T-helper 1 cell treated with Interleukin-12 subunit alpha and Interleukin-12 subunit beta and Interleukin-4 antibody, amounts not matched to agents 30 ng/mL and 1 ng/mL, for 36 hours (primary cell): ENCODE measurements at places on chromosomes 4 and X. TPM values are rescaled to one million over a fixed set of nuclear protein-coding genes. Genes with fewer than 3 reads are reported as not detected.

WDR17 gene
- total RNA-seq, result 0.69 and 0.78 TPM in 2 replicates

DTHD1 gene
- total RNA-seq, result 0.64 and 0.83 TPM in 2 replicates

GLRA2 gene
- not detected in 2 replicates for total RNA-seq

MAGEC2 gene
- total RNA-seq, result not detected in 2 replicates

ADGRG4 gene
- not detected in 2 replicates for total RNA-seq

CCKAR gene
- not detected in 2 replicates for total RNA-seq

SSX2B gene
- not detected in 2 replicates for total RNA-seq

SMR3B gene
- total RNA-seq, result not detected in 2 replicates

TIGD4 gene
- 0.22 and 0.34 TPM in 2 replicates for total RNA-seq

UBA6 gene
- 75.8 and 91.7 TPM in 2 replicates for total RNA-seq

RPL34 gene
- total RNA-seq, result 1,111 and 1,151 TPM in 2 replicates

NDP gene
- total RNA-seq, result not detected in 2 replicates

CYP2U1 gene
- 2.7 and 2.8 TPM in 2 replicates for total RNA-seq

GABRG1 gene
- total RNA-seq, result not detected in 2 replicates

SMIM10L2A gene
- total RNA-seq, result 0.64 and 0.80 TPM in 2 replicates

GAGE12H gene
- total RNA-seq, result not detected in 2 replicates

ARHGAP36 gene
- total RNA-seq, result not detected in 2 replicates

IL13RA2 gene
- not detected in 2 replicates for total RNA-seq

CACNA1F gene
- 0.22 TPM in 2 replicates for total RNA-seq

ATOH1 gene
- total RNA-seq, result not detected in 2 replicates

MTMR8 gene
- total RNA-seq, result 5.1 and 6.6 TPM in 2 replicates

RIBC1 gene
- total RNA-seq, result 0.54 and 0.59 TPM in 2 replicates

CT45A3 gene
- total RNA-seq, result not detected in 2 replicates

HOPX gene
- total RNA-seq, result 93.4 and 96.6 TPM in 2 replicates

PLP1 gene
- total RNA-seq, result not detected in 2 replicates

IL9R gene
- total RNA-seq, result 28.9 and 33.2 TPM in 2 replicates

POF1B gene
- 0.12 and 0.29 TPM in 2 replicates for total RNA-seq

BMX gene
- total RNA-seq, result not detected in 2 replicates

TRPC3 gene
- 1.0 and 1.1 TPM in 2 replicates for total RNA-seq

CENPVL1 gene
- not detected in 2 replicates for total RNA-seq

ASMT gene
- total RNA-seq, result 1.0 TPM in 1 of 2 replicates, not detected in the other

MXRA5 gene
- not detected in 2 replicates for total RNA-seq

MAGED4B gene
- total RNA-seq, result 0.47 and 0.85 TPM in 2 replicates

CXXC4 gene
- not detected in 2 replicates for total RNA-seq

GABRB1 gene
- total RNA-seq, result not detected in 2 replicates
